Fibroblast of skin of left quadriceps (primary cell): ENCODE measurements at places on chromosomes 7 and 10.

DNA sequence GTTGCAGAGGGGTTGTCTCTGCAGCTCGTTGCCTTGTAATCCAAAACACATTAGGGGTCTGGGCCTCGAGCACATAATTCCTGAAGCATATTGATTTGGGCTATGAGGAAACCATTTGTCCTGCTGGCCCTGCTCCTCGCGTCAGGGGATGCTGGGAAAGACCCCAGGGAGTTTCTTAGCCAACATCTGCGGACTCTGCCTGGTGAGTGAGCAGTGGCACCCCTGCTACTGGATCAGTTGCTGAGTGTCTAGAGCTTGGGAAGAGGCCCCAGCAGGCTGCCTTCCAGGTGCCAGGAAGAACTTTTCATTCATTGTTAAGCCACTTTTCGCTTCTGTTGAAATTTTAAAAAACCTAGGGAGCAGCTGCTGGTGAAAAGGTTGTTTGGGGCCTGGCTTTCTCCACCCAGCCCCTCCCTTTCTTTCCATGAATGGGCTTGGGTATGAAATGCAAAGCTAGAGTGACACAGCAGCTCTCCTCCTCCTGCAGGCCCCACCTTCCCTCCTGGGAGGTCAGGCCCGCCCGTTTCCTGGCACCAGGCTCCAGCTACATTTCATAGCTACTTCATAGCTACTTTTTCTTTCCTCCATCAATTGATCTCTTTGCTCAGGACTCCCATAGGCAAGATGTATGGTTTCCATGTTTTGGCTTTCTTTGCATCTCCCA is 26.8 kb downstream of the TACR2 start:
- DNase-seq: no peak

GRCh38 chr10:61974601-61975390 is 73.3 kb downstream of the ARID5B start:
- peak; percentile 73 for DNase-seq

DNA sequence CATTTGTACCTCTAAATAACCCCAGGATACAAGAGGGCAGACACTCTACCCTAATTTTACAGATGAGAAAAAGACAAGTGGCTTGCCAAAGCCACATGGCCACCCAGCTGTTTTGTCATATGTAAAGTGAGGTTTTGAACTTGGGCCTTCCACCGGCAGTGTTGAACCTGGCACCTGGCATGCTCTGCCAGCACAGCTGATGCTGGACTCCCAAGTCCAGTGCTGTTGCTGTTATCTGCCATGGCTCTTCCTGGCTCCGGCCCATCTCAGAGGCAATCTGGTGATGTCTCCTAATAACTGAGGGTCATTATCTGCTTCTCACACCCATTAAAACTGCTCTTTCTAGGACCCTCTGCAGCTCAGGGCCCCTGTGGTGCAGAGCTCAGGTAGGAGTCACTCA is 25.0 kb downstream of the BCCIP start:
- no peak for DNase-seq

DNA sequence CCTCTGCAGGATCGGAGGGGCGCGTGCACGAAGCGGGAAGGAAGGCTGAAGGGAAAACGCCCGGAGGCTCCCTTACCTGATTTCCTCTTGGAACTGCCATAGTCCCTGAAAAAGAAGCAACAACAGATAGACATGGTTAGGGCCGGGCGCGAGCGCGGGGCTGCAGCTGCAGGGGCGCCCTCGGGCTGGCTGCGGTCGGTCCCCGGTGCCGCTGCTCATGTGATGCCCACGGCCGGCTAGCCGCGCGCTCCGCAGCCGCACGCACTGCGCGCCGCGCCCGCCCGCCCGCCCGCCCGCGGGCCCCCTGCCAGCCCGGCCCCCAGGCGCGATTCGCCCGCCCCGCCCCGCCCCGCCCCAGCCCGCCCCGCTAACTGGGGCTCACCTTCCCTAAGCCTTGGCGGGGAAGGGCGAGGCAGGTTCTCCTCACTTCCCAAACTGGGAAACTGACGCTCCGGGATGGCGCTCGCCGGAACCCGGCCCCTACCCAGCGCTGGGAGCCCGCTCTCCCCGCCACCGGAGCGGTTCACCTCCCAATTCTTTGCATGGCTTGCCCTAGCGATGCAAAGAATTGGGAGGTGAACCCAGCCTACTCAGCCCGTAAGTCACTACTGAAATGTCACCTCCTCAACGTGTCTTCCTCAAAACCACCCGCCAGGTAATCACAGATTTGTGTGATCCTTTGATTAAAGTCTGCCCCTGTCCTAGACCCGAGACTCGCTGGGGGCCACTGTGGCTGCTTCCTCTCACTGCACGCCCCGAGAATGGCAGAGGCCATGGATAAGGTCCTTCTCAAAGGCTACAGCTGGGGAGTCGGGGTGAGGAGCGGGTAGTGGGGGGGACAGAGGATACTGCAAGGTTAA is 162.2 kb downstream of the SH3PXD2A start:
- no peak for DNase-seq

GRCh38 chr10:112519133-112519761 is 72.2 kb downstream of the VTI1A start:
- no peak for DNase-seq

GRCh38 chr7:128074736-128075135 is 43.5 kb upstream of the LRRC4 start:
- DNase-seq: no peak

DNA sequence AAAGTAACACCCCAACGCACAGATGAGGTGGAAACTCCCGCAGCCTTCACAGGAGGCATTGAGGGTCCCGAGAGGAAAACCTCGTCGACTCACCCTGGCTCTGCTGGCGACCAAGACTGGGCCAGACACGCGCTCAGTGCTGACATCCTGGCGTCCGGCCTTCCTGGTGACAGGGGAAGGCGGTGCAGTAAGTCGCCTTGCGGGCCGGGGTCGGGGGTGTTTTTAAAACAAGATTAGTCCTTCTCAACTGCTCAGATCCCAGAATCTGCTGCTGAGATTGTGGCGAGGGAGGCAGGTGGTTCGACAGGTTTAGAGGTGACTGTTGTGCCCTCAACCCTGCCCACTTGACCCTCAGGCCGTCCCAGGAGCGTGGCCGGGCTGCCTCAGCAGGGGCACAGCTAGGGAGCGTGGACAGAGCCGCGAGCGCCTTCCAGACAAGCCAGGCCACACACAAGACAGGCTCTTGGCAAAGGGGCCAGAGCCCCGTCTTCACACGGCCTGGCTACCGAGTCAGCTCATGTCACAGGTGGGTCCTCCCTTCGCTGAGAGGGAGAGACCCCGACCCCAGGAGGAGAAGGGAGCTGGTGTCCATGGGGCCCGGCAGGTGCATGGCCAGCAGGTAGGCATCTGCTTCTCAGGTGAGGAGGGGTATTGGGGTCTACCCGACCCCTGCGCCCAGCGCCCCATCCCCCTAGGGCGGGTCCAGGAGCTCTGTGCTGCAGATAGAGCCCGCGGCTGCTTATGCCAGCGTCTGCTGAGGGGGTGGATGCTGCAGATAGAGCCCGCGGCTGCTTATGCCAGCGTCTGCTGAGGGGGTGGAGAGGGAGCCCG is 81.6 kb downstream of the DNAJB6 start:
- DNase-seq: no peak

DNA sequence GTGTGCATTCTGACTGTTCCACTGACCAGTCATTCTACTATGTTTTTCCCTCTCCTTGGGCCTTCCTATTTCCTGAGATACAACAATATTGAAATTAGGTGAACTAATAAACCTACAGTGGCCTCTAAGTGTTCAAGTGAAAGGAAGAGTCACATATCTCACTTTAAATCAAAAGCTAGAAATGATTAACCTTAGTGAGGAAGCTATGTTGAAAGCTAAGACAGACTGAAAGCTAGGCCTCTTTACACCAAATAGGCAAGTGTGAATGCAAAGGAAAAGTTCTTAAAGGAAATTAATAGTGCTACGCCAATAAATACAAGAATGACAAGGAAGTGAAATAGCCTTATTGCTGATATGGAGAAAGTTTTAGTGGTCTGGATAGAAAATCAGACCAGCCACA is 5.7 kb upstream of the DYNC1I1 start:
- DNase-seq: no peak

- DNase-seq: peak; percentile 64
Measured at GRCh38 chr7:31811650-31812461, 124.8 kb downstream of the PPP1R17 start.

- DNase-seq: no peak
Measured at GRCh38 chr7:104980841-104981671, 32.9 kb upstream of the KMT2E start.

GRCh38 chr10:124105045-124105444 is 11.6 kb upstream of the CHST15 start:
- DNase-seq: no peak

- DNase-seq: no peak
Measured at GRCh38 chr10:129655679-129656031, 188.6 kb downstream of the MGMT start.

DNA sequence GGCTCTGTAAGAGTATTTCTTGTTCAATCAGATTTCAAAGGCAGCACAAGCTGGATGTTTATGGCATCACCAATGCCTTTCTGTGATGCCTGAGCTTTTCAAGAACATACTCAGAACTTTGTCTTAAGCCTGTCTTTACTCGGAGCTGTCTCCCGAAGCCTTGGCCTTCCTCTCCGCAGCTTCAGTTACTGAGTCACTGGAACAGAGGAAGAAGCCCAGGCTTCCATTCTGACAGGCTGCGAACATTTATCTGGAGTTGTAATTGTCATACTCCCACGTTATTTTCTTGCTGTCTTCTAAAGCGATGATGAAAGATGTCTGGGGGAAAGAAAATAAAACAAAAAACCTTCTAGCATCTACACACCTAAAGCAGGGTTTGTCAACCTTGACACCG is 43.9 kb downstream of the GRK5 start:
- peak; percentile 49 for DNase-seq

GRCh38 chr7:155251831-155252230 is 45.8 kb upstream of the INSIG1 start:
- DNase-seq: no peak

DNA sequence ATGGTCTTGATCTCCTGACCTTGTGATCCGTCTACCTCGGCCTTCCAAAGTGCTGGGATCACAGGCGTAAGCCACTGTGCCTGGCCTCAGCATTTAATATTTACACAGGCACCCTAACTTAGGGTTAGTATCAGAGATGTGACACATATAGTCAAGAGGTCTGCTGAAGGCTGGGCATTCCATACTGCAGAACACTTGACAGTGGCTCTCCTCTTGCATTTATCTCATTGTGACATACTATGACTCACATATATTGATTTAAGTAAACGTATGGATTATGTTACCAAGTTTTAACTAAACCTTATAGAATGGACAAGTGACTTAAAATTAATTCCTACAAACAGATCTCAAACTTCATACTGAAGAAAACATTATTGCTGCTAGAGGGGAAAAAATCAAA is 36.6 kb downstream of the BRAF start:
- DNase-seq: no peak

- no peak for DNase-seq
Measured at GRCh38 chr10:11146402-11147171, 128.9 kb downstream of the CELF2 start.

DNA sequence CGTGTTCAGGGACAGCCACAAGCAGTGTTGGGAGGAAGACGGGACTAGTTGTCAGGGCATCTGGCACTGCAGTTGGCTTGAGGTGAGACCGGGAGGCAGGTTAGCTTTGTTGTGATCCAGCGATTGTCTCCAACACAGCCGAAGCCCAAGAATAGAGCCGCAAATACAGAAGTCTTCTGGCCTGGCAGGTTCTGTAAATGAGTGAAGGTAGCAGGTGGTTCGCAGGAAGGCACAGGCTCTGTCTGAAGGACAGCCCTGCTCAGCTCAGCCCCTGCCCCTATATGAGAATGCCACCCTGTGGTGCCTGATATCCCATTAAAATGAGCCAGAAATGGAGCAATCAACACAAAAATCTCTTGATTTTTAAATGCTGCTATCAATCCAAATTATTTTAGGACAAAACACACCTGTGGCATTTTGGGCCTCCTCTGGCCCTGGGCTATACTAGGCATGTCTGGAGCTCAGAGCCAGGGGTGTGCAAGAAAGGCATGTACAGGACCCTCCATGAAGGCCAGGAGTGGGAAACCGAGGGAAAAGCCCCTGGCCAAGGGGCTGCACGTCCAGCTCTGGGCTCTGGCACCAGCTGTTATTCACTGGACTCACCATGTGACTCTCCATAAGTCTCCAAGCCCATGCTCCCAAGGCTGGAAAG is 11.2 kb upstream of the C10orf71 start:
- DNase-seq: no peak

GRCh38 chr10:33046792-33047191 is 88.8 kb upstream of the ITGB1 start:
- DNase-seq: no peak

DNA sequence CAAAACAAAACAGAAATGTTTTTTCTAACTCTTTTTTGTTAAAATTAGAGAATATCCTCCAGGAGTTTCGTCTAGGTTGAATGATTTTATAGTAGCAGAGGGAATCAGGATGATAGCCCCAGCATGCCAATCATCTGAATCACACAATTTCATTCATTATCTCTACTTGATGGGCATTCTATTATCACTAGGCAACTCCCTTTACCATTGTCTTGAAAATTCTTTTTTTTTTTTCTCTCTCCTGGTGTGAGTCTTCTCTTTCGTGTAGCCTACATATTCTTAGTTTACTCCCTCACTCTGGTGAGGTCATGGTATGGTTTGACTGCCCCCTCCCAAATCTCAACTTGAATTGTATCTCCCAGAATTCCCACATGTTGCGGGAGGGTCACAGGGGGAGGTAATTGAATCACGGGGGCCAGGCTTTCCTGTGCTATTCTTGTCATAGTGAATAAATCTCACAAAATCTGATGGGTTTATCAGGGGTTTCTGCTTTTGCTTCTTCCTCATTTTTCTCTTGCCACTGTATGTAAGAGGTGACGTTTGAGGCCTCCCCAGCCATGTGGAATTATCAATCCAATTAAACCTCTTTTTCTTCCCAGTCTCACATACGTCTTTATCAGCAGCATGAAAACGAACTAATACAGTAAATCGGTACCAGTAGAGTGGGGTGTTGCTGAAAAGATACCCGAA is 105.0 kb downstream of the OTUD1 start:
- no peak for DNase-seq

- peak; percentile 41 for DNase-seq
Measured at GRCh38 chr7:27560706-27561235, 101.9 kb downstream of the HIBADH start.

DNA sequence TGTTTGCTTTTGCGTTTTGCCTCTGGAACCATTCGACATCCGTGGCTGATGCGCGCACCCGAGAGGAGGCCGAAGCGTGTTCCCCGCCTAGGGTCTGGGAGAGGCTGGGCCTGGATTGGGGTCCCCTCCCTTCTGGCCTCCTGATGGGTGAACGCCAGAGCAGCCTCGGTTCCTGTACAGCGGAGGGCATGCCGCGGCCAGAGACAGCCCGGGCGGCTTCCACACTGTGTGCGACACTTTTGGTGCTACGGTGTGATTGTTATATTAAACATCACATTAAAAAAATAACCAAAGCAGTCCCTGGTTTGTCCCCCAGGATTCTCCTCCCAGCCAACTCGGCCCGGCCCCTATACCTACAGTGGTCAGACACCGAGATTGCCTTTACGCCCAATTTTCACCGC is 3.7 kb upstream of the HOXA7 start:
- no peak for DNase-seq

- DNase-seq: no peak
Measured at GRCh38 chr10:46079831-46080585, 33.9 kb upstream of the MSMB start.
